H7 (cell line): ENCODE measurements at places on chromosomes 6 and 20. TPM values are rescaled to one million over a fixed set of nuclear protein-coding genes. Genes with fewer than 3 reads are reported as not detected.

PNPLA1 gene
- not detected in 2 replicates for total RNA-seq

SMIM13 gene
- total RNA-seq, result 4.2 and 5.7 TPM in 2 replicates

- DNase-seq, result no peak
Measured at GRCh38 chr6:52130440-52130839, 43.0 kb upstream of the PKHD1 start.

DNA sequence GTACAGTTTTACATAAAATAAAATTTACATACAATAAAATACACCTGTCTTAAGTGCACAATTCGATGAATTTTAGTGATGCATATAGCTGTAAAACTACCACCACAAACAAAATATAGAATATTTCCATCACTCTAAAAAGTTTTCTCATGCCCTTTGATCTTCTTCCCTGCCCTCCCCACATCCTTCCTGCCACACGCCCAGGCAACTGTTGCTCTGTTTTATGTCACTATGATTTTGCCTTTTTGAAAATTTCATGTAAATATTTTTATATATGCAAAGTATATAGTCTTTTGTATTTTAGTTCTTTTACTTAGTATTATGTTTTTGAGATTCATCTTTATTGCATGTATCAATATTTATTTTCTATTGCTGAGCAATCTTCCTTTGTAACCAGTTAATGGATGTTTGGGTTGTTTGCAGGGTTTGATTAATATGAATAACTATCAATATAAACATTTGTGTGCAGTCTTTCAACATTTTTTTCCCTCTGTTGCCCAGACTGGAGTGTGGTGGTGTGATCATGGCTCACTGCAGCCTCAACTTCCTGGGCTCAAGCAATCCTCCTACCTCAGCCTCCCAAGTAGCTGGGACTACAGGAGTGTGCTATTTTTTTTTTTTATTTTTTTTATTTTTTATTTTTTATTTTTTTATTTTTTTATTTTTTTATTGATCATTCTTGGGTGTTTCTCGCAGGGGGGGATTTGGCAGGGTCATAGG is 23.8 kb upstream of the SAMHD1 start:
- DNase-seq, result no peak

- no peak for DNase-seq
Measured at GRCh38 chr6:74752303-74752702, 453.6 kb downstream of the COL12A1 start.
